ENCODE measurements at places on chromosomes 3 and 15.
A peak's percentile ranks its signal among the peaks of the same experiment; 100 is the strongest.

- no peak for DNase-seq
Observed at GRCh38 chr3:89268059-89268458, 160.6 kb downstream of the EPHA3 start.

DNA sequence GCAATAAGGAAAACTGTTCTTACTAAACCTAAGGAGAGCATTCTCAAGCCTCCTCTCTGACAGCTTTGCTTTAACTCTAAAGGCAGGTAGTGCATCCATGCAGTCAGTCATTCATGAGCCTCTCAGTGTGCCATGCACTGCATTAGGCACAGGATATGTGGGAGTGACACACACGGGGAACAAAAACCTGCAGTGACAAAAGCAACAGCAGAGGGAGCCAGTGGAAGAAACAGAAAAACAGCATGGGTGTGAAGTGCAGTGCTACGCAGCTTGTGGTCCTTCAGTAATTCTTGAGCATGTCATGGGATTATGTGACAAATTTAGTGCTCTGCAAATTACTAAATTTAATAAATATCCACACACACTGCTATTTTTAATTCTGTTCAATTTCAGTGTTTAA is 230.7 kb downstream of the BBX start:
- peak; percentile 29 for DNase-seq

DNA sequence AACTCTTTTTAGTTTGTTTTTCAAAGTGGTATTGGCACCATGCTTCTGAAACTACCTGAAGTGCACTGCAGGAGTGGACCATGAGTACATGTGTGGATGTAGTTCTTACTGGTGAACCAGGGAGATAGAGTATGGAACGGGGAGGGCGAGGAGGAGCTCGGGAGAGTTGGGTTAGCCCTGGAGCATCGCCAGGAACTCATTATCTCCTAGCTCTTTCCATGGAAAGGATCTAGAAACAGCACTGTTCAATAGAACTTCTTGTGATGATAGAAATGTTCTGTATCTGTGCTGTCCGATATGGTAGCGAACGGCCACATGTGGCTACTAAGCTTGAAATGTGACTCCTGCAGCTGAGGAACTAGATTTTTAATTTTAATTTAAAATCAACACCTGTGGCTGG is 47.3 kb downstream of the VGLL4 start:
- DNase-seq: no peak

DNA sequence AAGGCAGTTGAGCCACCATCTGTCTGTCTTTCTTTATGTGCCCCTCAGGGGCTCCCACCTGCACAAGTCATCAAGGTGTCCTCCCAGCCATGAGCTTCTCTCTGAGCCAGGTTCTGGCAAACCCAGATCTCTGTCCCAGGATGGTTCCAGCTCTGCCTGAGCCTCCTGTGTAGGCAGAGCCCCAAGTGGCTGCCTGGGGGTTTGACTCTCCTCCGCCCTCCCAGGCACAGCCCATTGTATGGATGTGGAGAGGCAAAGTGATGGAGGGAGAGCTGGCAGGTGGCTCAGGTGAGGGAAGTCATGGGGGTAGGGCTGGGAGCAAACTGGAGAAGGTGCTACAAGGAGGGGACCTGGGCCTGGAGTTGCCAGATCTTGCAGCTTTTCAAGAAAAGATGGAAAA is 56.9 kb downstream of the GRIP2 start:
- DNase-seq: no peak

DNA sequence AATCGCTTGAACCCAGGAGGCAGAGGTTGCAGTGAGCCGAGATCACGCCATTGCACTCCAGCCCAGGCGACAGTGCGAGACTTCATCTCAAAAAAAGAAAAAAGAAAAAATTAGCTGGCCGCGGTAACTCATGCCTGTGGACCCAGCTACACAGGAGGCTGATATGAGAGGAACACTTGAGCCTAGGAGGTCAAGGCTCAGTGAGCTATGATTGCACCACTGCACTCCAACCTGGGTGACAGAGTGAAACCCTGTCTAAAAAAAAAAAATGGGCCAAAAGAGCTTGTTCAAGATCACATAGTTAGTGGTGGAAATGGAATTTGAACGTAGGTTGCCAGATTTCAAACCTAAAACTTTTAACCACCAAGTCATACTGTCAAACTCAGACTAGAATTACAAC is 46.2 kb upstream of the PPP4R2 start:
- no peak for DNase-seq

GRCh38 chr15:72021604-72022003 is 96.3 kb downstream of the MYO9A start:
- DNase-seq: no peak

- DNase-seq: no peak
Observed at GRCh38 chr15:91936927-91937326, 83.4 kb downstream of the SLCO3A1 start.

- no peak for DNase-seq
Observed at GRCh38 chr3:4036046-4036445, 236.8 kb downstream of the LRRN1 start.

- DNase-seq: no peak
Observed at GRCh38 chr15:32676169-32676568, 34.7 kb downstream of the SCG5 start.

DNA sequence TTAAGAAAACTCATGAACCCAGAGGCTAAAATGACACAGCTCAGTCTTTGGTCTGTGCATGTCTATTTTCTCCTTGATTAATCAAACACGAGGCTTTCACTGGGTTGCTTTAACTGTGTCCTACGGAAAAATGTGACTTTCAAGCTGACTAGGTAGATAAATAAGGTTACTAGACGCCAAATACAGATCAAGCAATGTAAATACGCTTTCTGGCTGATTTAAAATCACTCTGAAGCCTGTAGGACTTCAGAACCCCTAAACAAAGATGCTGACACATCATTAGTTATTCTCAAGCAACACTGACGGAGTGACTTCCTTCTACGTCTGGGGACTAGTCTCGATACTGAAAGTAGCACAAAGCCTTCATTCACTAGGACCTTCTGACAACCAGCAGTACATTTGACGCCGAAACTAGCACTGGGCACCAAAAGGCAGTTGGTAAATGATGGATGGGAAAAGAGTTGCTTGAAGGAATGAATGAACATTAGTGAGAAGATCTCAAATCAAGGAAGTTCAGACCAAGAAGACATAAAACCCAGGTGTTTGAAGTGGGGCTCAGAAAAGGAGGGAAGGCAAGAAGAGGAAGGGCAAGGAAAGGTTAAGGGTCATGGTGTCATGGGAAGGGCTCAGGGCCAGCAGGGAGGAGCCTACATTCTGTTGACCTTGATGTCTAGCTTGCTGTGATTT is 67.1 kb upstream of the CDV3 start:
- DNase-seq: peak; percentile 23

DNA sequence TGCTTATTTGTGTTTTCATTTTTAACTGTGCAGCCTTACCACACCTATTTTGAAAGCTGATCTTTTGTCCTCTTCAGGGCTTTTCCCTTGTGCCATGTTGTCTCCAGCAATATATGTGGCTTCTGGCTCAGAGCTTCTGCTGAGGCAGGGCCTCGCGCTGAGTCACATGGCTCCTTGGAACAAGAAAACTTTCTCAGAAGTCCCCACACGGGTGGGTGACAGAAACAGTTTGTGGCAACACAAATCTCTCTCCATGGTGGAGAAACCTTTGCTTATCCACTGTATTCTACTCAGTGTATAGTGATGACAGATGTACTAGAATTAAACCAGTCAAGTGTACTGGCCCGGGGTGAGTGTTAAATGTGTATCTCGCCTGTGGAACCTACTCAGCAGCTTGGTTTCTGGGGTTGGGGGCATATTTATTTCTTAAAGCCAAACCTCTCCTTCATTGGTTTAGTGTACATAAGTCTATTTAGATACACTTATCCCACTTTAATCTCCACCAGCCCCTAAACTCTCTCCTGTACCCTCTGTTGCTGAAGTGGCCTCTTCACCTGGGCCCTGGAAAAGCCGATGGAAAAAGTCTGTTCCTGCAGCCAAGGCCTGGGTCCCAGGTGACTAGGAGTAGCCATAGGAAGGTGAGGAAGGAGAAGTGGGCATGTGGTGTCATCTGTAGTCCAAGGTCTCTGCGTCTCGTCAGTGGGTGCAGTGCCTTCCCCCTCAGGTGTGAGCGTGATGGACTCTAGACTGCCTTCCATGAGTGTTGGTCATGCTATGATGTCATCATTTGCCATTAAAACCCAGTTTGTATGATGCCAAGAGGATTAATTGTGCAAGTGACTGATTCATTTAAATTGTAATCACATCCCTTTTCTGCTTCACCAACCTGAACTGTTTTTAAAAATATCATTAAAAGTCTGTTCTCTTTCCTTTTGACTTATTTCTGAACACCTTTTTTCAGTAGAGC is 3.2 kb upstream of the FBXL22 start:
- no peak for DNase-seq

- DNase-seq: no peak
Observed at GRCh38 chr3:174000675-174001074, 603.1 kb downstream of the NLGN1 start.

DNA sequence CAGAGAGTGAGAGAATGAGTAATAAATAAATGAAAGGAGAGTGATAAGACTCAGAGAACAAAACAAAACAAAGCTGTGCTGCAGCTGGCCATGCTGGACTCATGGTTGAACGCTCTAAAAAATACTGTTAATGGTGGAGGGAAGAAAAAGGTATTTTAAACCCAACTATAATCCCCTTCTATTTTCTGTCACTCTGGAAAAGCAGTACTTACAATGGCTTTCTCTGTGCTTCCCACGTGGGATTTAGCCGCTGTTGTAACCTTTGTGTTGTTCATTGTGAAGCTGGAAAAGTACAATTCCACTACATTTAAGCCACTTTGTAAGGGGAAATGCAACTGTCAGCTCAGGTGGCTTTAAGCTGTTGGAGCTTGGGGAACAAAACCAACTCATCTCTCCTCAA is 917.7 kb downstream of the IGSF11 start:
- DNase-seq: no peak

DNA sequence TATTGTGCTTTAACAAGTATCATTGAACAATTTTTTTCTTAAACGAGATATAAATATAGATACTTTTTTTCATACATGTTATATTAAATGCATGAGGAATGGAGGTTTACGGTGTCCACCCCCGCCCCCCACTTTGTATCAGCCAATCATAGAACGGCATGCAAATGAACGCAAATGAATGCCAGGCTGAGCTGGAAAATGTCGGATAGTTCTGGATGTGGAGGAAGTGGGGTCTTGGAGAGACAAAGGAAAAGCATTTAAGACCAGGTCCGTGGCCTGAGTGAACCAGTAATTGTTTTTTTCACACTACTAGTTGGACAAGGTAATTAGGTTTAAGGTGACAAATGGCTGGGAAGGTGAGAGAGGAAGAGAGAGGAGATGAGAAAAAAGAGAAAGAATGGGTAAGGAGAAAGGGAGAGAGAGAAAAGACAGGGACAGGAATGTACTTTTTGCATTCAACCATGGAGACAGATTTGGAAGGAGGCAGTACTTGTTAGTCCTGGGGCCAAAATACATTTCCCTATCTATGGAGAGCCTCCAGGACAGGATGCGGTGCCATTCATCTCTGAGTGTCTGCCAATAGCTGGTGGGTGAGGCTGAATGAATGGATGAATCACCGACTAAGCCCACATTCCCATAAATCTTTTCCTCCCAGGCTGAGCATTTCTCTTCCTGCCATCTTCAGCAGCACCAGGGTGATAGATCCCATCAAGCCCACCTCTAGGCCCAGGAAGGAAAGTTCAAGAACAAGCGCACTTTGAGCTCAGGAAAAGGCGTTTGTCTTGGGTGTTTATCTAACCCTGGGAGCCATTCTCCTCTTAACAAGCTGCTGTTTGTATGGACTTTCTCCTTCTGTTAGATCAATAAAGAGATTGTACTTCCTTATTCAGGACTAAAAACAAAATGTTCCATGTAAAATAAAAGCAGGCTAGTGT is 1.4 kb upstream of the RAD18 start:
- peak; percentile 75 for DNase-seq

DNA sequence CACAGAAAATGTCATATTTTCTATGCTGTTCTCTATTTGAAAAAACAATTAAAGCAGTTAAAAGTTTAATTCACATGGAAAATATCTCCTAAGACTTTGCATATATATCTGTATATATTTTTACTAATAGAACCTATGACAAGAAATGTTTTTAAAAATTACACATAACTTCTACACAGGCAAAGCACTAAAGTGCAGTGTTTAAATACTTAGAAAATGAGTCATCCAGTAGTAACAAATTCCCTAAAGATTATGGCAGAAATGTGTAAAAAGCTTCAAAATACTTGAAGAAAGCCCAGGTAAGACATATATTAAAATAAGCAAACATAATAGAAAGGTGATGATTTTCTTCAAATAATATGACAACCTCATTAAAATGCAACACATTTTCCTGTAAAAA is 236.6 kb downstream of the TBC1D5 start:
- no peak for DNase-seq

- DNase-seq: no peak
Observed at GRCh38 chr3:12982619-12983101, 90.6 kb downstream of the IQSEC1 start.

DNA sequence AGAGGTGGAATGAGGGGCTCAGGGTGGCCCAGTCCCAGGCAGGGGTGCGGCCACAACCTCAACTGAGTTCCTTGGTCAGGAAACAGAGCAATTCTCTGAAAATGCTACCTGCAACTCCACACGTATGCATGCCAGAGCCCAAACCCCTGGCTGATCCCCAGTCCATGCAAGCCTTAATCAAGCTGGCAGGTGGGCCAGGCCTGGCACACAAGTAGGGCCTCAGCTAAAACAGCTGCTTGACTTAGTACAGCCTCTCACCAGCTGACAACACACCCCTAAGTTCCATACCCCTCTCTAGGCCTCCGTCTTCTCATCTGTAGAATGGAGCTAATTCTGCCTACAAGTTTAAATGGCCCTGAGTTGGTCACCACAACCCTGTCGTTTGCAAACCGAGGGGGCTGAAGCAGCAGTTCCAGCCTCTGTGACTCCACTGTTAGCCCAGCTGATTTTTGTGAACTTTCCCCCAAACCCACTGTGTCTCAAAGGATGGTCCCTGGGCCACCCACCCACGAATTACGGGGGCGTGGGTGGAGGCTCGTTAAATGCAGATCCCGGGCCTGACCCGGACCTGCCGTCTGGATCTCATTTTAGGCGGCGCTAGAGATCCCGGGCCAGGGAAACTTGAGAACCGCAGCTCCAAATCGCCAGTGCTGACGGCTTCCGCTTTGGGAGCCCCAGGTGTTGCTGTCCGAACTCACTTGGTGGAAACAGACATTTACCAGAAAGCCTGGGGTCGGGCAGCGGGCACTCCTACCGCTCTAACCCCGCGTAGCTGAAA is 927 bp downstream of the CHDH start:
- peak; percentile 59 for DNase-seq

GRCh38 chr3:78610462-78611125 is 1157.2 kb downstream of the ROBO1 start:
- DNase-seq: no peak

DNA sequence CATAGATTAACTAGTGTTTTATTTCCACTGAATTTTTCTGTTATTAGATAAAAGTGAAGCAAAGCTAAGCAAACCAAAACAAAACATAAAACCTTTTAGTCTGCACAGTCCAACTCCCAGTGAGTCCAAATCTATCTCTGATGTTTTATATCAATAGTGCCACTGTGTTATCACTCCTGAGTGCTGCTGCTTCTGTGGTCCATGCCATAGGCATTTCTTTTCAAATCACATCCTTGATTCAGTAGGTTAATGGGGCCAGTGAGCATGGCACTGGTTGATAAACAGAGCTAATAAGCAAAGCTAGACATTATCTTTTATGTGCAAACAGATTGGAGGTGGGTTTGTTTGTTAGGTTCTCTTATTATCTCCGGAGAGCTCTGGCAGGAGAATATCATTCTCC is 30.0 kb downstream of the RBMS3 start:
- no peak for DNase-seq

- DNase-seq: no peak
Observed at GRCh38 chr3:160458151-160458550, 8.6 kb upstream of the TRIM59 start.

GRCh38 chr15:63891079-63891767 is 57.5 kb upstream of the HERC1 start:
- peak; percentile 86 for DNase-seq

All from transverse colon (tissue), 4 donors.